ENCODE measurements at places on chromosomes 11 and 22.

DNA sequence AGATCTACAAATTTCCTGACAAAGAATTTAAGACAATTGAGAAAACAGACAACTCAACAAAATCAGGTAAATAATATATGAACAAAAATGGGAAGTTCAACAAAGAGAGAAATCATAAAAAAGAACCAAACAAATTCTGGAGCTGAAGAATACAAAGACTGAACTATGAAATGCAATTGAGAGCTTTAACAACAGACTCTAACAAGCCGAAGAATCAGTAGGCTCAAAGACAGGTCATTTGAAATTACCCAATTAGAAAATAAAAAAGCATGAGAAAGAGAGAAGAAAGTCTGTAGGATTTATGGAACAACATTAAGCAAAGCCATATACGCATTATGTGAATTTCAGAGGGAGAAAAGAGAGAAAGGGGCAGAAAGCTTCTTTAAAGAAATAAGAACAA is 72.8 kb downstream of the TBC1D22A start:
- DNase-seq, result no peak

- peak; percentile 34 for DNase-seq
These were observed 1.6 kb downstream of the SUN2 start for GRCh38 chr22:38753948-38754750.

DNA sequence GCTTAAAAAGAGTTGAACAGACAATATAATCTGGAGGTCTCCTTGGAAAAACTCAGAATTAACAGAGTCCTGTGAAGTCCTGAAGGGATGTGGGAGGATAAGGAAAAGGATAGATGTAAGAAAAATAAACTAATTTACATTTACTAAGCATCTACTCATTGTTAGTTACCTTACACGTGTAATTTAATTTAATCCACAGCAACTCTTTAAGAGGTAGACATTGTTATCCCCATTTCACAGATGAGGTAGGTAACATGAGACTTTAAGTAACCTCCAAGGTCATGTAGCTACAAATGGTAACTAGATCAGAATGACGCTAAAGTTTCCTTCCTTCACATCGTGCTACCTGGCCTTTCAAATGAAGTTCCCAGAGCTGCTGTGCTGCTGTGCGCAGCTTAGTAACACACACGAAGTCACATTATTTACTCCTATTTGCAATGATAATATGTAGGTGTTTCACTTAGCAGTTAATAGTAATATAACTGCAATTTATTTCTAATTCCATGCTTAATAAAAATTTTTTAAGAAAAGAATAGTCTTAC is 5.7 kb upstream of the PDE3B start:
- DNase-seq, result no peak

DNA sequence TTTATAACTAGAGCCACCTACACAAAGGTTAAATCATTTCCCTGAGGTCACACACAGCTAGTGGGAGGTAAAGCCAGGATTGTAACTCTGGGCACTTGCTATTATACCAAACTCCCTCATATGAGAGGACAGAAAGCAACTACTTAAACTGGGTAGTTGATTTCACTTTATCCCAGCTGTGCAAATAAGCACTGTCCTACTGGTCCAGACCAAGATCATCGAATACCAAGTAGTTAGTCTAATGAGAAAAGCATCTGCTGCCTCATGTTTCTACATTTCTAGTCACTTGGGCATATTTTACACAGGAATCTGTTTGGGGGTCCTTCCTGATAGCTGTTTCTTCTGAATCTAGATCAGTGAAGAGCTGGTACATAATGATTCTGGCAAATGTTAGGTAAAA is 178.6 kb upstream of the NARS2 start:
- no peak for DNase-seq

- DNase-seq, result no peak
These were observed 22.3 kb upstream of the CHRM4 start for GRCh38 chr11:46413760-46414465.

GRCh38 chr11:15852179-15852578 is 504.2 kb downstream of the SOX6 start:
- DNase-seq, result no peak

GRCh38 chr22:19466126-19466716 is 12.8 kb downstream of the UFD1 start:
- no peak for DNase-seq

DNA sequence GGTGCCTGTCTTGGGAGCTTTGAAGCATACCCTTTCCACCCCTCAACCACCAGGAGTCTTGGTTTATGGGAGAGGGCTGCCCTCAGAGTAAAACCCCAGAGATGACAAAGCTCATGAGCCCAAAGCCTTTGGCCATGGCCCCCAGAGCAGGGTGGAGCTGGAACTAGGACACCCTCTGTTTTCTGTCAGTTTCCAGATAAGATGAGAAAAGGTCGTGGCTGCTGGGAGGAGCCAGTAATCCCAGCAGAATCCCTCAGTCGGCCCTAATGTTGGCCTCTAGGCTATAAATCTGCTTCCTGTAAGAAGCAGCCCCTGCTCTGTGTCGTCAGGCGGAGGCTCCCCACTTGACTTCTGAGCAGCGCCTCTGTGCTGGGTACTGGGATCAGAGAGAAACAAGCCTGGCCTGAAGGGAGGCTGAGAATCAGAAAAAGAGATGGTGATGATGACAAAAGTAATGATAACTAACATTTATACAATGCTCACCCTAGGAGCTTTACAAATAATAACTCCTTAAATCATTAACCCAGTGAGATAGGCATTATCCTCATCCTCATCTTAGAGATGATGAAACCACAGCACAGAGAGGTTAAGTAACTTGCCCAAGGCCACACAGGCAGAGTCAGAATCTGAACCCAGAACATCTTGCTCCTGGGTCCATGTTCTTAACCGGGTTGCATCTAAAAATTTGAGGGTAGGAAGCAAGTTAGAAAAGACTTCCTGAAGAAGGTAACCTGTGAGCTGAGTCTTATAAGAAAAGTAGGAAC is 471.4 kb downstream of the SOX6 start:
- no peak for DNase-seq

DNA sequence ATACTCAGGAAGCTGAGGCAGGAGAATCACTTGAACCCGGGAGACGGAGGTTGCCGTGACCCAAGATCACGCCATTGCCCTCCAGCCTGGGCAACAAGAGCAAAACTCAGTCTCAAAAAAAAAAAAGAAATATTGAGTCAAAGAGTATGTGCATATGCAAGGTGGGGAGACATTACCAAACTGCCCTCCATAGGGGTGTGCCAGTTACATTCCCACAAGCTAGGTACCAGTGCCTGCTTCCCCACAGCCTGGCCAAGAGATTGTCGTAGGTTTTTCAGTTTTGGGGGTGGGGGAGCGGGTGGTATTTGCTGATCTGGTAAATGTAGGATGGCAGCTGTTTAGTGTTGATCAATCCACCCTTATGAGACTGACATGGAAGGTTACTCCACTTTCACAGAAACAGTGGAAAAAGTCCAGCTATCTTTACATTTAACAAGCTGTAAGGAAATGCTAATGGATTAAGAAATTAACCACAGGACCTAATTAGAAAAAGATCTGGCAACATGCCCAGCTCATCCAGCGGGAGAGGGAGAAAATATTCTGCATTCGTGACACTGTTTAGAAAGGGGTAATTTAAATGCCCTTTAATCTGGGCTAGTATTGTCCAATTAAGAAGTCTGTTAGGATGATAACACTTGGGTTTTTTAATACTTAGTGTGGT is 89.4 kb downstream of the PACS1 start:
- DNase-seq, result peak; percentile 79

DNA sequence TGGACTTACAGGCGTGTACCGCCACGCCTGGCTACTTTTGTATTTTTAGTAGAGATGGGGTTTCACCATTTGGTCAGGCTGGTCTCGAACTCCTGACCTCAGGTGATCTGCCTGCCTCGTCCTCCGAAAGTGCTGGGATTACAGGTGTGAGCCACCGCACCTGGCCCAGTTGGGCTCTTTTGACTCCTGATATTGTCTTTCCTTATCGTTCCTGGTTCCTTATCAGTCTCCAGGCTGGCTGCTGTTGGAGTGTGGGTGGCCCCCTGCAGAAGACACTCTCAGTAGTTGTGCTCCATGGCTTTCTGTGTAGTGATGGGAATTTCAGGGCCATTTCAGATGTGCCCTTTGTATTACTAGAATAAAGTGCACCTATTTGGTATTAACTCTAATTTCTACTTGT is 55.3 kb downstream of the C22orf31 start:
- no peak for DNase-seq

Measured in NCI-H1105 treated with DMSO at 0.1 percent for 48 hours (cell line).